ENCODE measurements at places on chromosomes 4 and X.

- DNase-seq, result no peak
Observed at GRCh38 chrX:133563705-133564104, 148.4 kb upstream of the GPC4 start.

- DNase-seq, result no peak
Observed at GRCh38 chrX:38796946-38797345, 4.3 kb upstream of the MID1IP1 start.

DNA sequence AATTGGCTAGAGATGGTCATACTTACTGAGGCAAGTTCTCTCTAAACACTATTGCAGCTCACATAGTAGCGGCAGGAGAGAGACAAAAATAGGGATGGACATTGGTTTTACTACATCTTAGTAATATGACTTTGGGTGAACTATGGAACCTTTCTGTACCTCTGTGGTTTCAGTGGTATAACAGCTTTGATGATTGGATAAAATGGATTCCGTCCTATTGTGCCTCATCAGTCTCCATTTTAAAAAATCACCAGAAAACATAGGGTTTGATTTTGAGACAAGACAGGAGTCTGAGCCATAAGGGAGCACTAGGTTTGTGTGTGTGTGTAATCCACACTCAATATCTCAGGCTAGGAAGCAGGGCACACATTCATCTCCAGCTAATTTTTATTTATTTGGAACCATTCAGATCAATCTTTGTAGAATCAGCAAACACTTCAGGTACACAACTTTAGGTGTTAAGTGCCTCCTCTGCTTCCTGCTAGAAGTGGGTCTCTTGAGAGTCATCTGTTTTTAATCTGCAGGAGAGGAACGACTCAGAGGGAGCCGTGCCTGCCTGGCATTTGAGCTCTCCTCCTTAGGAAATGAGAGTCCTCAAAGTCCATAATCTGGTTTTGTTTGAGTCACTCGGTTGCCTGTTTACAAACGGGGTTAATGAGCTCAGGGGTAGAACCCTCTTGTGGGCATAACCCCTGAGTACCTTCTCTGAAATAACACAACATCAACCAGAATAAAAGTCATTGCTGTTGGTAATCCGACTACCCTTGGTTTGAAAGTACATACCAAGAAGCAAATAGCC, 238.5 kb upstream of the BOD1L1 start:
- DNase-seq, result no peak

- no peak for DNase-seq
Observed at GRCh38 chr4:174742561-174742960, 86.5 kb downstream of the GLRA3 start.

DNA sequence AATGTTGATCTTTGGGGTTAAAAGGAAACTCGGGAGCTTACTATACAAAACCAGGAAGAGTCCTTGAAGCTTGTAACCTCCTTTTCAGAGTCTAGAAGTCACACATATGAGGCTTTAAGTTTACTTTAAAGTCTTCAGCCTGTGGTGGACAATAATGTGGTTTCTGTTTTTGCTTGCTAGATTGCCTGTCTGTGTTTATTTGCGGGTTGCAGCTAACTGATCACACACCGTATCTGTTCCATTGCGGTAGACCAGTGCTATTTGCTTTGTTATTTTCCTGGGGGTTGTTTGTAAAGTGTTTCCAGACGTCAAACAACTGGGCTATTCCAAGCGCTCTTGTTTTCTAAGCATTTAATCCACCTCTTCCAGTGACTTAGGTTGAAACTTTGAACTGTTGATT, 143.0 kb upstream of the GYPA start:
- no peak for DNase-seq

- no peak for DNase-seq
Observed at GRCh38 chr4:151950993-151951670, 190.3 kb upstream of the GATB start.

GRCh38 chrX:153684467-153685155, 3.1 kb upstream of the SLC6A8 start:
- no peak for DNase-seq

- DNase-seq, result no peak
Observed at GRCh38 chr4:2806390-2807355, 13.8 kb downstream of the SH3BP2 start.

DNA sequence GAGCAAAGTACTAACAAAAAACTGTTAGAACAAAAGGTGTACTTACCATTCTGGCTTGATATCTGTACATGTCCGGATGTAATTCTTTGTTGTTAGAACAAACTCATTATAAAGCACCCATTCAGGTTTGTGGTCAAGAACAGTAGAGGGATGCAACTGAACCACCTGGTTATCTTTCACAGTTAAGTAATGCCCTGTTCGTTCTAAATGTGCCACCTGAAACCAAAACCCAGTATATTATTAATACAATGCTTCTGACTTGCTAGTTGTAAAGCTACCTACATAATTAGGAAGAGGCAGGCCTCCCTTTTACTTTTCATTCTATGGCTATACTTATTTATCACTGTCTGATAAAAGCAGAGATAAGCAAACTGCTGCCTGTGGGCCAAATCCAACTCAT, 54.8 kb downstream of the DHX15 start:
- no peak for DNase-seq

DNA sequence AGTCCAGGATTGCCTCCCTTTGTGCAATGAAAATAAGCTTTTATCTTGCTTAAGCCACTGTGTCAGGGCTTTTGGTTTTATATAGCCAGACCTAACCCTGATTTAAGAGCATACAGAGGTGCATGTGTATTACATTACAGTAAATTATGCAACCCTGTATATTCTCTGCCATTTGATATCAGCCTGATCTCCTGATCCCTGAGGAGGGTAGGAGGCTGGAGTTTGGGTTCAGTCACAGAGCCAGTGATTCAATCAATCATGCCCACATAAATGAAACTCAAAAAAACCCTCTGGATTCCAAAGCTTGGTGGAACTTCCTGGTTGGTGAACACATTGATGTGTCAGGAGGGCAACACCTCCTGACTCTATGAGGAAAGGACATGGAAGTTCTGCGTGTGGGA, 7.3 kb upstream of the KLHL8 start:
- DNase-seq, result no peak

GRCh38 chr4:78951862-78952472, 12.7 kb upstream of the PAQR3 start:
- peak; percentile 12 for DNase-seq

- no peak for DNase-seq
Observed at GRCh38 chrX:132908891-132909290, 49.5 kb downstream of the HS6ST2 start.

DNA sequence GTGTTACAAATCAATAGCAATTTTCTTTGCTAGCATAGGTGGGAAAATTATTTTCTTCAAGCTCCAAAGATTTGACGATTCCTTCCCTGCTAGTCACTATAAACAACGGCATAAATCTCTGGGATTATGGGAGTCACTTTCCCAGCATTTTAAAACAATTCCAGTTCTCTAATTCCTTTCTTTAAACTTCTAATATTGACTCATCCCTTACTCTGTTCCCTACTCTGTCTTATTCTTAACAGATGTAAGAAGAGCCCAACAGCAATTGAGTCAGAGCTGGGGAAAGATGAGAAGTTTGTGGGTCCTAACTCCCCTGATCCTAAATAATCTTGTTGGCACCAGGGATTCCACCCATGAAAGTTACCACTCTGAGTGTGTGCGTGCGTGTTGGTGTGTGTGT, 47.4 kb upstream of the IL21 start:
- no peak for DNase-seq

DNA sequence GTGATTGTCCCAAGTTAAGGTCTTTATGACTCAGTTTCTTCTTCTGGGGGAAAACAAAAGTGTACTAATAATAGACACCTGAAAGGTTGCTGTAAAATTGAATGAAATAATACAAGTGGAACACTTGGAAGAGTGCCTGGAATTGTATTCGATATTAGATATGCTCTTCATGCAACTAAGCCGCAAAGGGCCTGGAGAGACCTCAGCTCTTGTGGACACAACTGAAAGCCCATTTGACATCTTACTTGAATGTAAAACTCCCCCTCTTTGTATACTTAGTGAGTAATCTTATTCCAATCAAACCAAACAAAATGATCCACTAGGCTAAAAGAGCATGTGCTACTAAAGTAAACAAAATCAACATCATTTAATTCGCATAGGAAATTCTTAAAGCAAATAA, 511 bp upstream of the MAP9 start:
- DNase-seq, result no peak

DNA sequence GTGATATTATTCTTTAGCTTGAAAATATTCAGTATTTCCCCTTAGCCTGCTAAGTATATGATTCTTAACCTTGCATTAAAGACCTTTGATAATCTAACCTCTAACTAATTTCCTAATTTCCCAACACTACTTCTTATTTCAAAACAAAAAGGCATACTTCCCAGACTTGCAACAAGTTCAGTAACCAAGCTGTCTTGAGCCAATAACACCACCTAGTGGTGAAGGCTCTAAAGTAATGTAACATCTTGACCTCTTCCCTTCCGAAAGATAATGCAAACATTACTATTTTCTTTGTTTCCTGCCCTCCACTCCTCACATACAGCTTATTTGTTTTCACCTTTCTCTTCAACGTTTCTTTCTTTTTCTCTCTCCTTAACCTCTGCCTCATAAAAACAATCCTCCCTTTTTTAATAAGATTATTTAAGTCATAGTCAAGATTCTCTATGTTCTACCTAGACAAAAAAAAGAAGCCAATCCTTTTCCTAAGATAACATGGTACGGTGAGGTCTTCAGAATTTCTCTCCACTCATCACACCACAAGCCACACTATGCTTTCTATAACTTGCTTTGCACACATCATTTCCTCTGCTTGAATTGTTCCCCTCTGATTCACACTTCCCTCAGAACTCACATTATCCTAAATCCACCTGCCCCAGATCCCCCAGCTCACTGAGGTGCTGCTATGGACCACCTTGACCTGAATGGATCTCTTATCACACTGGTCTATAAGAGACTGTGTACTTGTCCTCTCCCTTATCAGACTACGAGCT, 3.5 kb downstream of the FAT1 start:
- DNase-seq, result no peak

GRCh38 chr4:106971636-106972035, 64.5 kb downstream of the DKK2 start:
- DNase-seq, result no peak

DNA sequence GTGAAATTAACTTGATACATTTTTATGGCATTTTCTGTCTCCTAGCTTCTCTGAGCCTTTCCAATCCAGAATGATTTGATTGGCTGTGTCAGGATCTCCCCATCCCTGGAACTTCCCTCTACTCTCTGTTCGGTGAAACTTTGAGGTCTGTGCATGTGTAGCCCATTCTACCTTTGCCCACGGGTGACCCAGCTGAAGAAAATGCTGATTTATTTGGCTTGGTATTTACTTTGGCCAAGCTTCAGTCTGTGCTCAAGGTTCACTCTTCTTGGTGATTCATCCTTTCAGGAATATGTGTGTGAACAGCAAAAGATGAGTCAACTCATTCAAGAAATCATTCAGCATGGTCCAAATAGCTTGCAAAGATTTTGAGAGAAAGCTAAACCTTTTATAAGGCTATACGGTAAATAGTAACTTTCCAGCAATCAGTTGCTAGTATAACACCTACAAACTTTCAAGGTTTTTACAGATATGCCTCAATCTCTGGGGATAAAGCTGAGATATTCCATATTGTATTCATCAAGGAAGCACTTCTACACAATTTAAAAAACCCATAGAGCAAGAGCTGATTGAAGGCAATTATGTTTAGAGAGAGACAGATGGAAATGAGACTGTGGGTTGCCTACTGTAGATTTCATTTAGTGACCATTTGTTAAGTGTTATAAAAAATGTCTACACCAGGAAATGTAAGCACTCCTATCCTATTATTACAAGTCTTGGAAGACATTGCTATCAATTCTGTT, 233.9 kb upstream of the CXXC4 start:
- DNase-seq, result no peak

DNA sequence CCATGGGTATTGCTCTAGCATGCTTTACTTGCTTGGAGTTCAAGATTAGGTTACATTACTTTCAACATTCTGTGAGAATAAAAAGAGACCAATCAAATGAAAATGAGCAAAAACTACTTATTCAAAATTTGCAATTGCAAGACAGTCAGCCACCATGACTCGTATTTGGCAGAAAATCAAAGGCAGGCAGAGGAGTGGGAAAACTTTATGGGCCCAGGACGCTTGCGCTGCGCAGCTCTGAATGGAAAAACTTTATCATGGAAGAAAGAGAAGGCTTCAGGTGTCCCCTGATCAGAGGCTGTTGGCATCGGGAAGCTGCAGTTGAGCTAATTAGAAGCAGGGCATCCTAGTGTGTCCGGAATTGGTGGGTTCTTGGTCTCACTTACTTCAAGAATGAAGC, 250.6 kb downstream of the USP46 start:
- no peak for DNase-seq

DNA sequence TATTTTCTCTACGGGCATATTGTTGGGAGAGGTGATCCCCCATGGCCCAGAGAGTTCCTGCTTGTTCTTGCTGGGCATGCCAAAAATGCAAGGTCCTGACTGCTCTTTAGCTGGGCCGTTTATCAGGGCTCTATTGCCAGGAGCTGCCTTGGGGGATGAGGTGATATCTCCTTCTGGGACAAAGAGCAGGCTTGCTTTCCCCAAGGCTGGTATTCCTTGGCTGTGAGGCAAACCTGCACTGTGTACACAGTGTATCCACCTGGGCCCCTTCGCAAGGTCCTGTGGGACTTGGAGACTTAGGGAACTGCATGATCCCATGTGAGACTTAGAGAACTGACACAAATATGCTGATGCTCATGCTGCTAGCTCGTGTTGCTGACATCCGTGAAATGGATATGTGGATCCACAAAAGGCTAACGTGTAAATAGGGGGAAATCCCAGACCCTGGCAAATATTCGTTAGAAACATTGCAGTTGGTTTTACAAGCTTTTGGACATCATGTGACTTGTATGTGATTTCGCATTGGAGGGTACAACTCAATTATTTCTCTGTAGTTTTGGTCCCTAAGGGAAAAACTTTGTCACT, 24.4 kb upstream of the ZFX start:
- DNase-seq, result no peak

- DNase-seq, result no peak
Observed at GRCh38 chrX:118325453-118325852, 20.5 kb upstream of the WDR44 start.
